ENCODE measurements at places on chromosomes 7 and 10.

- DNase-seq: no peak
These were observed 59.1 kb upstream of the PPP2R2D start for GRCh38 chr10:131841661-131842139.

DNA sequence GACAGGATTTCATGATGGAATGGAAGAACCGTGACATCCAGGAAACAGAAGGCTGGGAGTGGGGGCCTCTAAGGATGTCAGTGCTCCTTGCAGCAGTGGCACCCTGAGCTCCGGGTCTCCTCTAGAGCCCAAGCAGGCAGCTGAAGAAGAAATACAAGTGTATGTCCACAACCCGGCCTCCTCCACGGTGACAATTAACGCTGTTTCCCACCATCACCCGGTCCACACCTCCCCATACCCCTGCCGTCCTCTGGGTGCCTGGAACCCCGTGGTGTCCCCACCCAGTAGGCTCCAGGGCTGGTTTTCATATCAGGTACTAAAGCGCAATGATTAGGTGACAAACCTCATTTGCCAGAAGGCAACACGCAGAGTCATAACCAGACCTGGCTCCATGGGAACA is 30.3 kb downstream of the GRID1 start:
- no peak for DNase-seq

DNA sequence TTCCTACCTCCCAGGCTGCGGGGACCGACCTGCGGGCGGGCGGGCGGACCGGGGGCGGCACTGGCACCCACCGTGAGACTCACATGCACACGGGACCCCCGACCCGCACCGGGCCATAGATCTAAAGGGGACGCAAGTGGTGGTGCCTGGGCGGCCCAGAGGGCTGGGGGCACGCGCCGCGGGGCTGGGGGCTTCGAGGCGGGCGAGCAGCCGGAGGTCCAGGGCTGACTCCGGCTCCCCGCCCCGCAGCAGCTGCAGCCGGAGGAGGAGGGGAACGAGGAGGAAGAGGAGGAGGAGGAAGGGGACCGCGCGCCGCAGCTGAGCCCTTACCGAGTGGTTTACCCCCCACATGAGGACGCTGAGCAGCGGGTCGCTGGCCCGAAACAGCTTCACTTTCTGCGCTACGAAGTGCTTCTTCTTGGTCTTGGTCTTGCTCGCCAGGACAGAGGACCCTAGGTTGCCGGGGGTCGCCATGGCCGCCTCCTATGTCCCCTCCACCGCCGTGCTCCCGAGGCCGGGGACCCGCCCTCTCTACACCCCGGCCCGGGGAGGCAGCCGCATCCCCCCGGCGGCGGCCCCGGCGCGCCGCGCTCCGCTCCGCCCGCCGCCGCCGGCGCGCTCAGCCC is 412 bp downstream of the PIP4K2A start:
- no peak for DNase-seq

DNA sequence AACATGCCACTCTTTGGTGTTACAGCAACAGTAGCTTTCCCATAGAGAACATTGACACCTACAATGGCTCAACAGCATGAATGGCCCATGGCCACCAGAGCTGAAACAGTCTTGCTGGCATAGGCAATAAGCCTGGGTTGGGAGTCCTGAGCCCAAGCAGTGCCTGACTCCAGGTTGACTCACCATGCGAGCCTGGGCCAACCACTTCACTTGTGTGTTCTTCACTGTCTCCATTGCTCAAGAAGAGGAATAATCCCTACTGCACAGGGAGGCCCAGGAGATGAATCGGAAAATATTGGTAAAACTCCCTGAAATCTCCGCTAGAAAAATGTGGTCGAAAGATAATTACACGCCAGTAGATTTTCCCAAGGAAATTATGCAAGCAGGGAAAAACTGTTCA is 89.2 kb upstream of the INHBA start:
- DNase-seq: no peak

- DNase-seq: no peak
These were observed 22.0 kb upstream of the TMEM120A start for GRCh38 chr7:76016191-76016947.
